ENCODE measurements at places on chromosomes 2 and 18. TPM values are rescaled to one million over a fixed set of nuclear protein-coding genes. Genes with fewer than 3 reads are reported as not detected.

DNA sequence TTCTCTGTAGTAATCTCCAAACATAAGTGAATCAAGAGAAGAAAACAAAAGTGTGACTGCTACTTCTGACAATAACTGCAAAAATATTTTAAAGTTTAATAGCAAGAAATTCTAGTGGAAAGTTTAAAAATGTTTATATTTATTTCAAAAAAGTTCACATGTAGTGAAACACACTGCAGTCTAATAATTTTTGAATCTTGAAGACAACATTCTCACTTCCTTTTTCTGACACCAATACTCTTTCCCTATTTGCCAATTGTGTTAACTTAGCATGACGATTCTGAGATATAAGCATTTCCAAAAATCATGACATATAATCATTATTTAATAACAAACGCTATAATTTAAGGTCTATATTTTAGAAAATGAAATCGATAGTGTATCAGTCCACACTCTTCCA, 429.1 kb upstream of the PKDCC start:
- DNase-seq: no peak

The CTNNA2 gene
- total RNA-seq: not detected

The HOXD13 gene
- total RNA-seq: not detected

The MAB21L4 gene
- not detected for total RNA-seq

- DNase-seq: no peak
Observed at GRCh38 chr18:36284268-36284667, 13.2 kb upstream of the FHOD3 start.

The ETAA1 gene
- 15.9 TPM for total RNA-seq

DNA sequence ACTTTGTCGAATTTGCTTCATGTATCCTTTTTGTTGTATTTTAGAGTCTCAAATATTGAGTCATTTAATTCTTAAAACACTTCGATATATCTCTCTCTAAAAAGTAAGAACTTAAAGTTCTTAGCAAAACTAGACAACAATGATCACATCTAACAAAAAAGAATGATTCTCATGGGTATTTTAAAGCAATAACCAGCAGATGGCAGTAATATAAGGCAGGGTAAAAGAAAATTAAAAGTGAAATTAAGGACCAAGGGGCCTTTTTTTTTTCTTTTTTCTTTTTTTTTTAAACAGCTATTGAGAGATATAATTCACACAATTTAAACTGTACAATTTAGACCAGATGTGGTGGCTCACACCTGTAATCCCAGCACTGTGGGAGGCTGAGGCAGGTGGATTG, 9.9 kb upstream of the AOX1 start:
- DNase-seq: peak; percentile 23

The LCT gene
- total RNA-seq: 0.07 TPM

The TNFRSF11A gene
- total RNA-seq: 11.1 TPM

- no peak for DNase-seq
Observed at GRCh38 chr2:146366276-146366675, 1478.6 kb upstream of the ACVR2A start.

The USP37 gene
- total RNA-seq: 13.1 TPM

The CUL3 gene
- total RNA-seq: 87.1 TPM

DNA sequence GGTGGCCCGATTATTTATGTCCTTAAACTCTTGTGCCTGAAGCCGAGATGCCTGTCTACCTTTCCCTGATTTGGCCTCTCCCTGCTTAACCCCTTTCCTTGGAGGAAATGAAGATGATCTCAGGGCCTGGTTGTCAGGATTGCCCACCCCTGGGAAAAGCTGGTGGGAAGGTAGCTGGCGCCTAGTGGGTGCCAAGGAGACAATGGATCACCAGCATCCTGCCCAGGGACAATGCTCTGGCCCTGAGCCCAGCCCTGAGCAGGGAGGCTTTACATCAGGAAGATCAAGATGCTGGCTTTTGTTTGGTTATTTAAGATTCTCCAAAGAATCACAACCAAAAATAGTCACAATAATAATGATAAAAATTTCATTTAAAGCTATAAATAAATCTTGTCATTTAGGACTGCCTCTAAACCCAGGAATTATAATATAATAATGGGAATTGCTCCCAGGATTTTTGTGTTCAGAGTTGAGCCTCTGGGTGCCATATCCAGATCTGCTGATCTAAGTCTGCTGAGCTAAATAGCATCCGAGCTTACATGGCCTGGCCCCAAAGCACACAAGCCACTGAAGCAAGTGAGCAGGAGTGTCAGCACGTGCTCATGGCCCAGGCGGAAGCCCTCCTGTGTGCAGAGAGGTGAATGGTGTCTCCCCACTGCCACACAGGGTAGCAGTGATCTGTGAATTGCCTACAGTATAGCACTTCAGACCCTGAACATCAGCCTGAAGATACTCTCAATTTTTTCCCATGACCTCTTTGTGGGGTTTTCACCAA, 57.8 kb upstream of the MAP3K20 start:
- DNase-seq: peak; percentile 37

- DNase-seq: no peak
Observed at GRCh38 chr2:144629935-144630334, 110.0 kb upstream of the ZEB2 start.

DNA sequence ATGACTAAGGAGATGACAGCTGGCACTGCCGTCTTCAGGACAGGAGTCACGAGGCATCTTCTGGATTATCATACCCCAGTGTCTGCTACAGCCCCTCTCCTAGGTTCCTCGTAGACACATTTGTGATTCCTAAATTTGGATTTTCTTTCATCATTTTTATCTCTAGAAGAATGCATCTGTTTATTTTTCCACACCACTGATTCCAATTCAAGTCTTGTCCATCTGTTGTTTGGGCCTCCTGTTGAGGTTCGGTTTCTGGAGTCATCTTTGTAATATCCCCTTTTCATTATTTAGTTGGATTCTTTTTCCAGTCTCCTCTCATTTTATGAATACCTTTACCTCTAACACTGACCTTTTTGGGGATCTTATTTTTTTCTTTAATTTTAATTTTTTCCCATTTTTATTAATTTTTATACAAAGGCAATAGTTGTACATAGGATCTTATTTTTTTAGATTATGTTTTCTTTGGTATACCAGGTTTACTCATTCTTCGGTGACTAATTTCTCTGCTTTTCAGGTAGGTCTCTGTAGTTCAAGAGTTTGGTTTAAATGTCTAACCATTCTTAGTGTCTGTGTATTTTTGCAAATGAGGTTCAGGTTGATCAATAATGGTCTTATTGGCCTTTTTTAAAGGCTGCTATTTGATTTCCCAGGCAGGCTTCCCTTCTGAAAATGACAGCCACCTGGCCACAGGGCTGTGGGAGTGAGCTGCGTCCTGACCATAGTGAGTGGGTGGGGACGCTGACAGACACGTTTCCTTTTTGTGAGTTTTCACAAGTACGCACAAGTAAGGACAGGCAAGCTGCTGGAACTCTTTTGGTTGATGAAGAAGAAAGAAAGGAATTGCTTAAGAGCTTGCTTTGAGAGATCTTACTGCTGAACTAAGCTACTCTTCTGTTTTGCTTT, 34.5 kb downstream of the FARP2 start:
- DNase-seq: no peak

The ZNF638 gene
- 111 TPM for total RNA-seq

DNA sequence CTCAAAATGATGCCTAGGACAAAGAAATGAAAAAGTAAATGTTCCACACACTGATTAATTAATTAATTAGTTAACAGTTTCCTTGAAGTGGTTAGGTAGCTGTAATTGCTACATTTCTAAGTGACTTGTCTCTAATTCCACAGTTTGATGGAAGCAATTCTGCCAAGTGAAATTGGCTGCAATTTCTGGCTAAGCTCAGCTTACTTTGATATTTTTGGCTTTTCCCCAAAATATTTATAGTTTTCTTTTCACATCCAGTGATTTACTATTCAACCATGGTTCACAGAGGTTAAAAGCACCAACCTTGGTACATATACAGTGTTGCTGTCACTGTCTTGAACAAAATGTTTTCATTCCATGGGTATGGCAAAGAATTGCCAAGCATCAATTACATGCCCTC, 459.5 kb upstream of the CDH20 start:
- peak; percentile 73 for DNase-seq

The NEB gene
- total RNA-seq: 3.6 TPM

The LMAN1 gene
- total RNA-seq: 98.3 TPM
